ENCODE measurements at places on chromosomes 2 and 18. TPM values are rescaled to one million over a fixed set of nuclear protein-coding genes. Genes with fewer than 3 reads are reported as not detected.

Gene BOLL
- not detected for total RNA-seq

Gene BMP10
- total RNA-seq, result not detected

Gene TRABD2A
- total RNA-seq, result 9.7 TPM

Gene KYNU
- total RNA-seq, result 361 TPM

Gene SLC30A3
- 3.8 TPM for total RNA-seq

Gene COBLL1
- total RNA-seq, result 3.9 TPM

Gene GKN1
- total RNA-seq, result 0.83 TPM

Gene CIB4
- total RNA-seq, result 0.34 TPM

Gene TACR1
- 0.13 TPM for total RNA-seq

Gene FOXD4L1
- total RNA-seq, result 0.40 TPM

Gene GULP1
- total RNA-seq, result 38.4 TPM

Gene ZNF397
- 4.9 TPM for total RNA-seq

Gene ACTG2
- total RNA-seq, result not detected

Gene CTLA4
- total RNA-seq, result not detected

Gene SLC19A3
- 2.4 TPM for total RNA-seq

Gene UGT1A3
- total RNA-seq, result not detected

Gene CAPG
- 101 TPM for total RNA-seq

Gene SERPINB11
- not detected for total RNA-seq

Gene MFSD2B
- 0.14 TPM for total RNA-seq

Gene SMARCAL1
- total RNA-seq, result 19.7 TPM

Gene LHCGR
- total RNA-seq, result not detected

Gene SERPINB10
- not detected for total RNA-seq

Gene PROC
- 3.5 TPM for total RNA-seq

Gene LYPD6
- total RNA-seq, result 0.06 TPM

Gene LRRTM4
- total RNA-seq, result not detected

Gene ZBTB7C
- 0.02 TPM for total RNA-seq

Gene ADD2
- total RNA-seq, result 28.7 TPM

Gene SF3B6
- total RNA-seq, result 174 TPM

Gene MYOM1
- total RNA-seq, result 0.05 TPM

Gene NDC80
- 10.7 TPM for total RNA-seq

Gene RAD51AP2
- not detected for total RNA-seq

Gene SOWAHC
- total RNA-seq, result 12.8 TPM

Gene TMEM131
- 14.9 TPM for total RNA-seq

Gene CPSF3
- total RNA-seq, result 49.6 TPM
